ENCODE measurements at places on chromosomes 7 and 10. TPM values are rescaled to one million over a fixed set of nuclear protein-coding genes. Genes with fewer than 3 reads are reported as not detected.

GRCh38 chr7:78179211-78179610 is 380.6 kb downstream of the PHTF2 start:
- DNase-seq, result no peak

DNA sequence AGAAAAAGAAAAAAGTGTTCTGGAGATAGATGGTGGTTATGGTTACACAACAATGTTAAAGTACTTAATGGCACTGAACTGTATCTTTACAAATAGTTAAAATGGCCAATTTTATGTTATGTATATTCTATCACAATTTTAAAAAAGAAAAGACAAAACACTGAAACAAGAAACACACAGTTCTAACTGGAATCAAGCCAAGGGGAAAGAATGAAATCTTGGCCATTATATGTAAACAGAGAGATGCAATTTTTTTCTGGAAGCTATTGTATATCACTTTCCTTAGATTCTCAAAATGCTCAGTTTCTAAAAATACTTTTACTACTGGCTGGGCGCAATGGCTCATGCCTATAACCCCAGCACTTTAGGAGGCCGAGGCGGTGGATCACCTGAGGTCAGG is 4.1 kb downstream of the COA1 start:
- peak; percentile 33 for DNase-seq

DNA sequence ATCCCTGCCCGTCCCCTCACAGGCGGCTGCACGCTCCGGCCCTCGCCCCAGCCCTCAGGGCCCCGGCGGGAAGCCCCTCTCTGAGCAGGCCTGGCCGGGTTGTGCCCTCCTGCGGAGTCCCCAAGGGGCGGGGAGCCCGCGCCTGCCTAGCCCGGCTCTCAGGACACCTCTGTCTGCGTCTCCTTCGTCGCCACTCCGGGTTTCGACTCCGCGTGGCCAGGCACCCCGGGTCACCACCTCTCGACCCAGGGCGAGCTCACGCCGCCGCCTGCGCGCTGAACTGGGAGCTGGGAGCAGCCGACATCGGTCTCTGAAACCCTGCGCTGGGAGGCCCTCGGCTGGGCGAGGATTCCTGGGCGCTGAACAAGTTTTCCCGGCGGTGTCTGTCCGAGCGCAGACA is 6.2 kb upstream of the OGDHL start:
- no peak for DNase-seq

GRCh38 chr7:104264285-104264684 is 56.5 kb upstream of the ORC5 start:
- DNase-seq, result no peak

GRCh38 chr10:46294641-46295220 is 7.9 kb downstream of the ANTXRL start:
- DNase-seq, result peak; percentile 20

The WNT16 gene
- polyA plus RNA-seq, result 0.05 TPM

- DNase-seq, result no peak
These were observed 91.6 kb downstream of the PPP1R9A start for GRCh38 chr7:94999069-94999351.
